ENCODE measurements at places on chromosomes 13 and 19. TPM values are rescaled to one million over a fixed set of nuclear protein-coding genes. Genes with fewer than 3 reads are reported as not detected.

- no peak for DNase-seq
Observed at GRCh38 chr13:90760639-90761038, 586.8 kb upstream of the MIR17HG start.

DNA sequence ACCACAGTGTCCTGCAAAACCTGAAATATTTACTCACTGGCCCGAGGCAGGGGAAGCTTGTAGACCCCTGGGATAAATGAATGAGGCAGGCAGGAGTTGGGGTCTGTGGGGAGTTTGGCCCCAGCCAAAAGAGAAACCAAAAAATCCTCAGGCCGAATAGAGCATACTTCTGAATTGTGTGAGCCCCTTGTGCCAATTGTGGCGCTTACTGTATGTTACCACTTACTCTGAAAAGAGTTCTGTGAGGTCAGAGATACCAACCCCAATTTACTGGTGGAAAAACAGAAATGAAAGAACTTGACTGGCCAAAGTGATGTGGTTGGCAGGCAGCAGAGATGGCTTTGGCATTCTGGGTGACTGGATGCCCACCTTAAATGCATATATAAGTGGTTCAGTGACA, 6.9 kb downstream of the CARM1 start:
- DNase-seq = no peak

DNA sequence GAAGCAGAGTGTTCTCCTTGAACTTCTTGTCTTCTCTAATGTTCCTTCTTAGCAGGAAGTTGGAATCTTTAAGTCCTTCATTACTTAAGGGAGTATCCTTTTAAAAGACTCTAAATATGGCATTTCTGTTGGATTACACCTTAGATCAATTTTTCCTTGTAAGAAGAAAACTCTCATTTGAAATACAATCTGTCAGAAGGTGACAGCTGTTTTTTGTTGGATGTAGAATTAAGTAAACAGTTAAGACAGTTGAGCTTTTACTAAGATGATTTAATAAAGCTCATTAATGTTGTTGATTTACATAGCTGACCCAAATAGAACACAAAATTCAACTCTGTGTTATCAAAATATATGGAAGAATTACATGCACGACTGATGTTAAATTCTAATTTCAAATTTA, 16.7 kb upstream of the MBNL2 start:
- no peak for DNase-seq

DNA sequence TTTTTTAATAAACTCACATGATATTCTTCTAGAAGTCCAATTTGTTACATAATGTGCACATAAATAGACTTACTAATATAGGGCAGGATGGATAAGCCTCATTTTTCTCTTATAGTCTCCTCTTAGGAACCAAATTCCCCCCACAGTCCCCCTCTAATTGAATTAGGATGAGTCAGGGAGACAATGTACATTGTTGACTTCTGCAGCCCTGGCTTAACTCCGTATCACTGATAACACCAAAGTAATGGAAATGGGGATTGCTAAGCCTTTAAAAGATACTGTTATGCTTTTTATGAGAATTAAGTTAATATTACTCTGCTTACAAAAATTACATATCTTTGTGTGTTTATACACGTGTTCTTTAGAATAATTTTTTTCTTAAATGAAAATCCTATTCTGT, 5.1 kb upstream of the PCDH9 start:
- no peak for DNase-seq

DNA sequence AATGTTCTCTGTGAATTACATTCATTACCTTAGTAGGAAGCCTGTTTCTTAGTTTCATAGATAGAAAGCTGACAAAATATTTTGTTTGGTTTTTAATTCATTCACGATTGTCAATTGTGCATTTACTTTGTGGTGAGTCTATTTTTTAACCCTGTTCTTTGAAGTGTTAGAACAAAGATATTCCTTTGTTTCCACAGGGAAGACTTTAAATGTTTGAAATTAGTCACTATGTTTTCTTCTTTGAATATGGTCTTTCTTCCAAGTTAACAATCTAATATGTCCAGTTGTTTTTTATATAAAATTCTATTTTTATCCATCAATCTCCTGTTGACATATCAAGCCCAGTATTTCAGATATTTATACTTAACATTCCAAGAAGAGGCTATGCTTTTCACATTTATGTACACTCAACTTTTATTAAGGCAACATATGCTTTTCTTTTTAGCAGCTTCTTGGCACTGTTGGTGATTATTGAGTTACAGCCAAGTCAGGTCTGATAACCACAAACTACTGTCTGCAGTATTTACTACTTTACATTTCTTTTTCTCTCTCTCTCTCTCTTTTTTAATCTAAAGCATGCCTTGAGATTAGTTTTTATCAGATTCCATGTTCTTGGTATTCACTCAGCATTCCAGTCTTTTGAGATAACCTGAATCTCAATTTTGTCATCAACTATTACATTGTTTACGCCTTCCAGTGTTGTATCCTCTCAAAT, 812.8 kb upstream of the SLC10A2 start:
- no peak for DNase-seq

- peak; percentile 84 for DNase-seq
Observed at GRCh38 chr19:41226053-41226873, 7.2 kb downstream of the AXL start.

DNA sequence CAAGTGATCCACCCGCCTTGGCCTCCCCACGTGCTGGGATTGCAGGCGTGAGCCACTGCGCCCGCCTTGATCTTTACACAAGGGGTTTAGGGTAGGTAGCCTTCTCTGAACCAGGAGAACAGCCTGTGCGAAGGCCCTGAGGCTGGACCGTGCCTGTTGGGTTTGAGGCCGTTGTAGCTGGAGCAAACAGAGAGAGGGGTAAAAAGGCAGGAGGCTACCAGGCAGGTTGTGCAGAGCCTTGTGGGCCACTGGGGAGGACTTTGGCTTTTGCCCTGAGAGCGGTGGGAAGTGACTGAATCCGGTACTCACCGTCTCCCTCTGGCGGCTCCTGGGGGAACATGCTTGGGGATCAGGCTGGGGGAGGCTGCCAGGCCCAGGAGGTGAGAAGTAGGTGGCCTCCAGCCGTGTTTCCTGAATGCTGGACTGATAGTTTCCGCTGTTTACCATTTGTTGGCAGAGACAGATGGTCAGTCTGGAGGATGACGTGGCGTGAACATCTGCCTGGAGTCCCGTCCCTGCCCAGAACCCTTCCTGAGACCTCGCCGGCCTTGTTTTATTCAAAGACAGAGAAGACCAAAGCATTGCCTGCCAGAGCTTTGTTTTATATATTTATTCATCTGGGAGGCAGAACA, 24.6 kb downstream of the SPC24 start:
- peak; percentile 86 for DNase-seq

DNA sequence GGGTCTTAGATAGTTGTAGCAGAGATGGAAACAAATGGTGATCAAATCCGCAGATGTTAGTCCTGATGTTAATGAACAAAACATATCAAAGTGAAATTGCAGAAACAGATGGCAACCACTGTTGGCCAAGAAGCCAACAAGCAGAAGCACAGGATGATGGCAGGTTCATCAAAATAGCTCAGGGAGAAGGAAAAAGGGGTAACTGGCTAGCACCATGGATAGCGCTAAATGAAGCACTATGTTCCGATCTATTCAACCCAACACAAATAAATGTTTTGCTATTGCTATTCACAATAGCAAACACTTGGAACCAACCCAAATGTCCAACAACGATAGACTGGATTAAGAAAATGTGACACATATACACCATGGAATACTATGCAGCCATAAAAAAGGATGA, 413.7 kb downstream of the FGF14 start:
- no peak for DNase-seq

DNA sequence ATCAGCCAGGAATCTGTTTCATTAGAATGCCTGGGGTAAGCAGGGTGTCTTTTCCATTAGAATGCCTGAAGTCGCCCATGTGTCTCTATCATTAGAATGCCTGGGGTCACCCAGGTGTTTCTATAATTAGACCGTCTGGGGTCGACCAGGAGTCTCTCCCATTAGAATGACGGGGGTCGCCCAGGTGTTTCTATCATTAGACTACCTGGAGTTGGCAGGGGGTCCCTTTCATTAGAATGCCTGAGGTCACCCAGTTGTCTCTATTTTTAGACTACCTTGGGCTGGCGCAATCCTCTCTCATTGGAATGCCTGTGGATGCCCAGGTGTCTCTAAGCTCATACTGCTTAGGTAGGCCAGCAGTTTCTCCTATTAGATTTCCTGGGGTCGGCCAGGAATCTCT, 1447.6 kb downstream of the UQCRFS1 start:
- DNase-seq = no peak

DNA sequence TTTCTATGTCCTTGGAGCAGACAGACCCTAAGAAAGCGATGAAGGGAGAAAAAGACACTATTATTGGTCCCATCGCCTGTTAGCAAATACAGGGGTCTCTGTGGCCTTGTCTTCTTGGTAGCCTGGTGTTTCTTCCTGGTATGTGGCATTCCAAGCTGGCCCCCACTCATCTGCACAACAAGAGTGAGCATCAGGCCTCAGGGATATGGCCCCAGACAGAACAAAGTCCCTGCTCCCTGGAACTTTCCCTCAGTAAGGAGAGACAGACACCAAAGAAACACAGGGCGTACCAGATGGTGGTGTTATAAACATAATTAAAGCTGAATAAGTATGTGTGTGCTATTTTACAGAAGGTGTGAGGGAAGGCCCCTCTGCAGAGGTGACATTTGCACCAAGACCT, 48.2 kb upstream of the KPNA3 start:
- no peak for DNase-seq

The CGB1 gene
- total RNA-seq = not detected

The FOXO1 gene
- total RNA-seq = 18.3 TPM

The NCLN gene
- 79.4 TPM for total RNA-seq

The CYP4F11 gene
- not detected for total RNA-seq

The FAM216B gene
- total RNA-seq = not detected

The NKPD1 gene
- 0.06 TPM for total RNA-seq
